ENCODE measurements at places on chromosomes 4 and X.

- DNase-seq = peak; percentile 28
These were observed 2.3 kb downstream of the DUSP9 start for GRCh38 chrX:153649178-153649914.

DNA sequence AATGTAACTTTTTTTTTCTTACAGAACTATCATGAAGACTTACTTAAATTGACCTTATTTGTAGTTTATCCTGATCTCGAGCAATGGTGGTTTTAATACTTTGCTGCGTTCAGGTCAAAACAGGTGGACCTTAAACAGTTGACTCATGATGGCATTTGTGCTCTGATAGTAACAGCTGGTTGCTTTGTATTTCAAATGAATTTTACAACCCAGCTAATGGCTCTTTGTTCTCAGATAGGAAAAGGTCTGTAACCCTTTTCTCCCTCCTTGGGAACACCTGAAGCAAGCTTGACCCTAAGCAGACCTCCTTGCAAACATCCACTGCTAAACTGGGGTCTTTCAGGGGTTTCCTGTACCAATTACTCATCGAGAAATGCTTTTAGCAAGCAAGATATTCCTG, 79.2 kb downstream of the F11 start:
- no peak for DNase-seq

DNA sequence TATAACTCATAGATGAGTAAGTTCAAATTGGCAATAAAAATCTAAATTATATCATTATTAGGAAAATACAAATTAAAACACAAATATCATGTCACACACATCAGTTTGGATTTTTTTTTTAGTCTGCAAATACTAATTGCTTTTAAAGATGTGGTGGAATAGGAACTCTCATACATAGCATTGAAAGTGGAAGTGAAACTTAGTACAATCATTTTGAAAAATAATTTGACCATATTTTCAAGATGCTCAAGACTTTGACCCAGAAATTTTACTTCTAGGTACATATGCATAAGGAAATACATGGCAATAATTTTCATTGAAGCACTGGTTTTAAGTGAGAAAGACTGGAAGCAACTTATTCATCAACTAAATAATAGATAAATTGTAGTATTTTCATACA, 147.5 kb upstream of the SMIM31 start:
- no peak for DNase-seq

DNA sequence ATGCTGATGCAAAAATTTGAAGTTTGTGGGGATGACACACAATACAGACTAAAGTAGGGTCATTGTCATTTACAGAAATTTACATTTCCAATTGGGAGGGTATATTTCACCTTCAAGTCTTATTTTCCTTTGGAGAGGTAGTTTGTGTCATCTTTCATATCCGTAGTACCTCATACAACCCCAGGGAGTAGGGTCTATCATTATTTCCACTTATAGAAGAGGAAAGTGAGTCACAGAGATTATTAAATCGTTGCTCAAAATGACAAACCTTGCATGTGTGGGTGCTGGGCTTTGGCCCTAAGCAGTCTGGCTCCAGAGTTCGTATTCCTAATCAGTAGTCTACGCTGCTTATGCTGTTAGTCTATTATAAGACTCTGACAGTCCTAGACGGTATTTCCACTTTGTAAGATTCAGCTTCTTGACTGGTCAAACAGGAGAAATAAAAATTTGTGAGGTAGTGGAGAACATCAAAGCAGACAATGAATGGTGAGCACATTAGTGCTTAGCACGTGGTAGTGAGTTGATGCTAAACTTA, 516.5 kb downstream of the PCDH7 start:
- no peak for DNase-seq

- no peak for DNase-seq
These were observed 10.8 kb upstream of the C4orf54 start for GRCh38 chr4:99668472-99668871.

- DNase-seq = no peak
These were observed 550.9 kb upstream of the NDST4 start for GRCh38 chr4:115664285-115664684.

GRCh38 chr4:80221161-80221560, 23.9 kb downstream of the PRDM8 start:
- no peak for DNase-seq

GRCh38 chrX:130176942-130177341, 5.2 kb downstream of the RAB33A start:
- DNase-seq = no peak

- DNase-seq = no peak
These were observed 385 bp downstream of the LYAR start for GRCh38 chr4:4289597-4289940.

DNA sequence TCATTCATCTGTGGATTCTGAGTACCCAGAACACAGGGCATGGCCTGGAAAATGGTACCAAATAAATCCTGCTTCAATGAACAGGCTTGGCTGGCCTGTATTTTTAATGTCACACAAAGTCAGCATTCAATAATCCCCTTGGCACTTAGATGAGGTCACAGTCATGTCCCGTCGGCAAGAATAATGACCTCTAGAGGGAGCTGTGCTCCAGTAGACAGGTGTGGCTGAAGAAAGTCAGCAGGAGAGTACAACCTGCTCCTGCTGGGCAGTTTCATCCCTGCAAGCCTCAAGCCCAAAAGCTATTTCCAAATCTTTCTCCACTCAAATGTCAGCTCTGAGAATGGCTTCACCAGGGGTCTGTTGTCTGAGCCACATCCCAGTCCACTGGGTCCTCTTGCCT, 404.0 kb upstream of the F9 start:
- peak; percentile 27 for DNase-seq

DNA sequence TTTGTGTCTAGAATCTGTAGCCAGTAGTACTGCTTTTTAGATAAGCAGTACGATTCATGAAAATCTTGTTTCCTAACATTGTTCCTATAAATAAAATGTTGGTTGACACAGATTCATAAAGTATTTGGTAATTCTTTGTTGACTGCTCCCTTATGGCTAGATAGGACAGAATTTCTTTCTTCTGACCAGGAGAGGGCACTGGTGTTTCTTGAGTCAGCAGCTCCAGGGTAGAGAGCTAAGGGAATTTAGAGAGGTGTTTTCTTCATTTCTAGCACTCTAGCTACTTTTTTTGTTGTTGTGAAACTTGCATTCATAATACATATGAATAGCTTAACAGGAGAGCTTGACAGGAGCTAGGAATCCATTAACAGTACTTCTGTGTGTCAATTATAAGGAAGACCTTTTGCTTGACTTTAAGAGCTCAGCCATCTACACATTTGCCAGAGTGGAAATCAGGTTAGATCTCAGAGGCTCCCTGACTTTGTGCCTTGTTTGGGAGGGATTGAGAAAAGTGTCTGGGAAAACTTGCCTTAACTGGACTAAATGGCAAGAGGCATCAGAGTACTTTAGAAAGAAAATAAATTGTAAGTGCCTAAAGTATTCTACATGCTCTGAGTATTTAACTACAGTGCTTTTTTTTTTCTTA, 756.1 kb downstream of the SH3BGRL start:
- DNase-seq = no peak

GRCh38 chr4:152937336-152938236, 1.5 kb downstream of the FHDC1 start:
- DNase-seq = no peak

DNA sequence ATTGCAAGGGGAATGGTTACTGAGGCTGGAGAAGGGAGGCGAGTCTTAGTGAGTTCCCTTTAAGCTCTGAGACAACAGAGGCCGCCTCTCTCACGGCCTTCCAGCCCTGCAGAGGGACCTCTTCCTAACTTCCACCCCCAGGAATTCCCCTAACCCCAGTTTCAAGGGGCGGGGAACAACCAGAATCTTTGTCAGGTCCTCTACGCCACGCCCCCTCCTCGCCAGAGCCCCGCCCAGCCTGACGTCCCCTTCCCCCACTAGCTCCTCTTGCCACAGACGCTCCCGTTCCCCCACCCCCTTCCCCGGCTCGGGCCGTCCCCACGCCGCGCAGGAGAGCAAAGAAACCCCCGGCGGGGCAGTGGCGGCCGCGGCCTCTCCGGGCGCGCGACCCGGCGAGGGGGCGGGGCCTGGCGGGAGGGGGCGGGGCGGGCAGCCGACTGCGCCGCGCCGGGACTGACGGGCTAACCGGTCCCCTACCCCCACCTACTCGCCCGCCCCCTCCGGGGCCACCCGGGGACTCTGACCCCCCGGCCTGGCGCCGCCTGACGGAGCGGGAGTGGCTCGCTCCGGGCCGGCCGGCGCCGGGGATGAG, 12.3 kb upstream of the TMEM156 start:
- peak; percentile 94 for DNase-seq

DNA sequence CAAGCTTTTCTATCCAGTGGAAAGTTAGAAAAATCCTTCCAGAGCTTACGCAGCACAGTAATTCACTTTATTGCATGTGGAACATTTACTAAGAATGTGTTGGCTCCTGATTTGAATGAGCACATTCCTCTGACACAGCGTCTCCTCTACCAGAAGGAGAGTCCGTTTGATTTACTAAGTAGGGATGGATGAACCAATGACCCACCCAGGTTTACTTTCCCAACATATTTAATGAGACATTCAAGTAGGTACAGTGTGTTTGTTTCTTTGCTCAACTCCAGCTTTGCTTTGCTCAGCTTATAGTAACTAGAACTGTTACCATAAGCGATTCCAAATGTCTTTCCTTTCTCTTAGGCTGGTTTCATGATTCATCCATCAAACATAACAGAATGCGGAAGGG, 161.7 kb downstream of the SMARCA1 start:
- DNase-seq = no peak

DNA sequence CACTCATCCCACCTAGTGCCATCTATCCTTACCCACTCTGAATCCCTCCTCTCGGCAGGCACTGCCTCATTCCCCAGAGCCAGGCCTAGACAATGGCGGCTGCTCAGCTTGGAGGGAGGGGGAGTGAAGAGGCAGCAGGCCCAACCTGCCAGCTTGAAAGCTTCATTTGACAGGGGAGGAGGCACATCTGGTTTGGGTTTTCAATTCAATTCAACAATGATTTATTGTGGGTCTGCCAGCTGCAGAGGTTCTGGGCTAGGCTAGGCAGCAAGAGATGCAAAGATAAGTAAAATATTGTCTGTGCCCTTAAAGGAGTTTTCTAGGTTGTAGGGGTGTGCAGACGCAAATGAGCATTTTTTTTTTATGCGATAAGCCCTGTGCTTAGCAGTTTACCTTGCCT, 58.5 kb downstream of the RTL9 start:
- DNase-seq = no peak

- no peak for DNase-seq
These were observed 94.2 kb downstream of the CDS1 start for GRCh38 chr4:84677093-84677492.

DNA sequence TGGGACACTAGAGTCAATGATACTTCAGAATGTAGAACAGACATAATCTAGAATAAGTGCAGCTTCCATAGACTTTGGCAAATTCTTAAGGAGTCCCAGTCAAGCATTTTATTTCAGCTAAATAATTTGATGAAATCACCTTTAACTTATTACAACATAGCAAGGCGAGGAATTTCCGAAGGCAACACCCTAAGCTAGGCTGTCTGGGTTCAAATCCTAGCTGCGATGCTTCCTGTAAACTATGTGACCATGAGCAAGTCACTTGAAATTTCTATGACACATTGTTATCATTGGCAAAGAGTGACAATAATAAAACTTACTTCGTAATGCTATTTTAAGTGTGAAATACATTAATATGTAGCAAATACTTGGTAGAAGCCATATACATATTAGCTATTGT, 679.1 kb downstream of the DMD start:
- DNase-seq = no peak

GRCh38 chr4:36168127-36168878, 76.0 kb downstream of the ARAP2 start:
- DNase-seq = no peak

GRCh38 chr4:98338761-98339438, 77.7 kb downstream of the RAP1GDS1 start:
- no peak for DNase-seq

DNA sequence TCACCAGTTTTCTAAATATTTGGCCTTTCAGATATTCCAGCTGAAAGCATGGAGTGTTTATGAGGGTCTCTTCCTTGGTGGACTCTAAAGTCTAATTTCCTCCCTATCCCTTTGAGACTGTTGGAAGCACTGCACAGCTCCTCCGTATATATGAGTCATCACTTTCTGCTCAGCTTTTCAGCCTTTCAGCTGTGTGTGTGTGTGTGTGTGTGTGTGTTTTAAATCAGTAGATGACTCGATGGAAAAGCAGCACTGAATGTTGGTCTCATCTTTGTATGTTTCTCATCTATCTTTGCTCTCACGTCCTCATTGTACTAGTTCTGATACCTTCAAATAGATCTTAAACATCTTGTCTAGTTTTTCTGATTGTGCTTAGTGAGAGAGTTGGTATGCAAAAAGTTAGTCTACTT, 81.6 kb downstream of the ZFX start:
- DNase-seq = no peak

DNA sequence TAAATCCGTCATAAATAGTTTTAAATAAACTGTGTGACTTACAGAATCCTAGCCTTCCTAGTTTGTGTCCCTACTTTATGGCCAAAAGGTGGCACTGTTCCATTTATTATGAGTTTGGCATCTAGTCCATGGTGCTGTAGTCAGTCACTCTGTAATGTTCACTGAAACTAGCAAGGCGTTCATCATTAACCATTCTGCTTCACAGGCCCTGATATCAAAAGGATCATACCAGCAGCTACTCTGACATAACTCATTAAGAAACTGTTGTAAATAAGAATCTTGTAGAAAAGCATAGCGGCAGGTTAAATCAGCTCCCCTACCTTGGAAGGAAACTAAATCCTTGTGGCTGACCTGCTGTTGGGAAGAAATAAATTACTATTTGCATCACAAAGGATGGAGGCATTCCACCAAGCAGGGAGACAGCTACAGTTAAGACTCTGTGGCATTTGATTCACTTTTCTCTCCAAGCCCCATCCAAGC, 919.6 kb upstream of the DIAPH2 start:
- no peak for DNase-seq

DNA sequence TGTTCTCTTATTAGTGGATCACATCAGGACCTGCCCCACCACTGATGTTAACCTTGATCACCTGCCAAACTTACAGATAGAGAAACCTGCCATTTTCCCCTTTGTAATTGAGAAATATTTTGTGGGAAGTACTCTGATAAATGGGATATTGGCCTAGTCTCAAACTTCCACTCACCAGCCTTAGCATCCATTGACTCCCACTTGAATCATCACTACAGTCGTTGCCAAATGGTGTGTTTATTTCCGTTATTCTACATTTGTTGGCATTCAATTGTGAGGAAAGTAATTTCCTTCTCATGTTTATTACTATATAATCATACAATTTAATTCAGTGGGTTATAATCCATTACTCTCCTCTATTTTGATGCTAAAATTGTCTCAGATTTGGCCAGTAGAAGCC, 156.4 kb upstream of the CXCL13 start:
- no peak for DNase-seq

DNA sequence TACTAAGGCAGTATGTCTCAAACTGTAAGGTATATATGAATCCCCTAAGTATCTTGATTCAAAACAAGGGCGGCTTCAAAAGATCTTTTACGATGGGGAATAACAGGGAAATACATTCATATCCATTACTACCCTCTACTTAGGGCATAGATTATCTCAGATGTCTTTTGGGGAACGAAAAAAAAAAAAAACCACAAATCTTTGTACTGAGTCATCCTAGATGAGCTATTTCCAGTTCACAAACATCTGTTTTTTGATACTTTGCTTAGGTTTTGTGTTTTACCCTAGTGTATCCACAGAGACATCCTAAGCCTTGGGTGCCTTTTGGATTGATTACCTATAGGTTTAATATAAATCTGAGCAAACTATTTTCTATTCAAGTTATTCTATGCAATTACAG, 457.2 kb downstream of the NLGN4X start:
- DNase-seq = no peak

All from T-helper 2 cell (primary cell).